ENCODE measurements at places on chromosomes 6 and 20.

- DNase-seq, result no peak
Observed at GRCh38 chr6:3322366-3322890, 63.7 kb downstream of the PSMG4 start.

DNA sequence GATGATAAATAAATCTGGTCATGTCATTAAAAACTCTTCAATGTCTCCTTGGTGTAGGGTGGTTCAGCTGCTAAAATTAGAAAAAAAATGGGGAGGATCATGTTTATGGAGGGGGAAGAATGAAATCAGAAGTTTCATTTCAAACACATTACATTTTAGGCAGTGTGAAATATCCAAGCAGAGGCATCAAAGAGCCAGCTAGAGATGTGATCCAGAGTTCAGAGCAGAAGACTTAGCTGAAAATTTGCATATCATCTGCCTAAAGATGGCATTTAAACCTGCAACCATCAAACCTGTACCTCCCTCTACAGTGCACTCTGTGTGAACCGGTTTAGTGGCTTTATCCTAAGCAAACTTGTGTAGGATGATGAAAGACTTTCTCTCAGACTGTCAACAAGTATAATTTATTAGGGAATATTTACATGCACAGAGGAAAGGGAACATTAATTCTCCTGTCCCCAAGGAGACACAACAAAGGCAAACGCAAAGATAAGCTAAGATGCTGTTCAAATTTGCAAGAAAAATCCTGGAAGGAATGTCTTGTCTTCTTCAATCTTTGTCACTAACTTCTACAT lies 84.8 kb upstream of the PLEKHG1 start:
- DNase-seq, result no peak

- no peak for DNase-seq
Observed at GRCh38 chr6:30497714-30498113, 8.4 kb downstream of the HLA-E start.

DNA sequence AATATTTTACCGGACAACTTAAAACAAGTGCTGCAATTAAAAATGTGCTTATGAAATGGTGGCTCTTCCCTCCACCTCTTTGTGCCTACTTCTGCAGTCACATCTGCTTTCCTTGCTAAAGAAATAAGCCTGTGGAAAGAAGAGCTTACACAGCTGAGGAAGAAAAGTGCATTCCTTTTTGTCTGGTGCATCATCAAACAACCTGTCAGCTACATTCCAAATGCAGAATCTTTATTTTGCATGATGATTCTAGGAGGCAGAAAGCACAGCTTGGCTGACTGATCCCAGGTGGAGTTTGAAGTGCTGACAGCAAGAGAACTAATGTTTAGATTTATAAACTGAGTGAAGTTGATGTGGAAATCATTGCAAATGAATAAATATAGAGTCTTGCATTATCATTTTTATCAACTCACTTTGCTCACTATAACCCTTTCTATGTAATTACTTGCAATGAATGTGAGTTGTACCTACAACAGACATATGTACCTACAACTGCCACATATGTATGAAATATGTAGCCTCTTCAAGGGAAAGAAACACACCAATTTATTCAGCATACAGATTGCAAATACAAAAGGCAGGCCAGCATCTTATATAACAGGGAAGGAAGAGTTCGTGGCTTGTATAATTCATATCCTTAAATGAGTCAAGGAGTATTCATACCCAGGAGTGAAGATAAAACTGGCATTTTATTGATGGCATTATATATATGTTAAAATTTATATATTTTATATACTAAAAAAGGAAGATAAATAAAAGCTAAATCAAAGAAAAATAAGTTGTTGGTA lies 223.4 kb upstream of the MCHR2 start:
- no peak for DNase-seq

- no peak for DNase-seq
Observed at GRCh38 chr6:126308362-126308761, 31.6 kb upstream of the CENPW start.

DNA sequence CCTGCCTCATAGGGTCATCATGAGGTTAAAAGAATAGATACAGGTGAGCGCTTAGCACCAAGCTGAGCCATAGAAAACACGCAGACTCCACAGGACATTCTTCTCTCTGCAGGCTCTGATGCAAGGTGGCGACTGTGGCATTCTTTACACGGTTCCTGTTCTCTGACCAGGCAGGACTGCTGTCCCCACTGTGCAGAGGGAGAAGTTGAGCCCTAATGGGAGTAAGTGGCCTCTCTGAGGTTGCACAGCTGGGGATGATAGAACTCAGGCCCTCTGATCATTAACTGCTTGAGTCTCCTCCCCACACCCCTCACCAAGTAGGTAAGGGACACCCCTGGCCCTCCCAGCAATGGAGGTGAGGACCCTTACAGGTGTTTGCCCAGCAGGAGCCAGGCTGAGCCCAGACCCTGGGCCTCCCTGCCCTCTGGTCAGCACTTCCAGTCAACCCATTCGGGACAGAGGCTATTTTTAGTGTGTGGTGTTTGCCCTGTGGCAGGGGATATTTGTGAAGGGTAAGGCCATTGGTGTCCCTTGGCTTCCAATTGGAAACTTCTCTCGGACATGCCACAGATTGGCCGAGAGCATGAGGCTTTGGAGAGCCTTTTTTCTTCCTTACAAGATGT lies 116.8 kb downstream of the VEGFA start:
- no peak for DNase-seq

- no peak for DNase-seq
Observed at GRCh38 chr20:23835716-23836115, 9.2 kb upstream of the CST2 start.

- DNase-seq, result no peak
Observed at GRCh38 chr6:51415501-51415900, 596.8 kb downstream of the TFAP2B start.
